IMR-90 (cell line): ENCODE measurements at places on chromosomes 16 and 17.
A peak's percentile ranks its signal among the peaks of the same experiment; 100 is the strongest.

DNA sequence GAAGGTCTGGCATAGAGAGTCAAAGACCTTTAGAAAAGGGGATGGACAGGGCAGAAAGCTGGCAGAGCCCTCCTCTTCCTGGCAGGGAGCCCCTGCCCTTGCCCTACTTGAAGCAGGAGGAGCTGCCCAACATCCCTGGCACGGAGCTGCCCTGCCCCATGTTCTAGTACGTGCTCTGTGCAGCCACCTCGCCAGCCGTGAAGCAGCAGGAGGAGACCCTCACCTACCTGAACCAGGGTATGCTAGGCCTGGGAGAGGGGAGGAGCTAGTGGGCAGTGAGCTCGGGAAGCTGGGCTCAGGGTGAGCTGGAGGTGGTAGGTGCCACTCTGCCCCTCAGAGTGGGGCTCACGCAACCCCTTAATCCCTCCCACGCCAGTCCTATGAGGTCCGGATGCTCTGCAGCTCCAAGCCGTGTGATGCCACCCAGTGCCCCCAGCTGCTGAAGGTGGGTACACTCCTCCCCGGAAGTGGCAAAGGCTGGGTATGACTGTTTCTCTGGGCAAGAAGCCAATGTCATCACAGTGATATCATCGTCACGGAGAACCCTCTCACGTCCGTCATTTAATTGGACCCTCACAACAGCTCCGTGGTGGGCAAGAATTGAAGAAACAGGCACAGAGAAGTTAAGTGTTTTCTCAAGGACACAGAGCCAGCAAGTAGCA lies 12.7 kb upstream of the STAC2 start:
- no peak for DNase-seq

DNA sequence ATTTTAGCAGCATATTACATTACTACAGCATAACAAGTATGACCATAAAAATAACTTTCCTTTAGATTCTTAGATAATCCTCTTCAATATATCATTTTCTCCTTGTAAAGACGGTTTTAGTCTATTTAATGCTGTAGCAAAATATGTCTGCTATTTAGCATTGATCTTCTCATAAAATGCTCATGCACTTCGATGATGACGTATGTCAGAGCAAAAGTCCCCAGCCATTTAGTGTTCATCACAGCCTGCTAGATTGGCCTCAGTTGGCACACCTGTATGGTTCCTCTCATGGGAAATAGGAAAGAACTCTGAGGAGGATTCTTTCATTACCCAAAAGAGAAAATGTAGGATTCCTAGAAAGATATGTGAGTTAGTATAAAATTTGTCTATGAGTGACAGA lies 232.2 kb downstream of the MAP2K6 start:
- DNase-seq: no peak

DNA sequence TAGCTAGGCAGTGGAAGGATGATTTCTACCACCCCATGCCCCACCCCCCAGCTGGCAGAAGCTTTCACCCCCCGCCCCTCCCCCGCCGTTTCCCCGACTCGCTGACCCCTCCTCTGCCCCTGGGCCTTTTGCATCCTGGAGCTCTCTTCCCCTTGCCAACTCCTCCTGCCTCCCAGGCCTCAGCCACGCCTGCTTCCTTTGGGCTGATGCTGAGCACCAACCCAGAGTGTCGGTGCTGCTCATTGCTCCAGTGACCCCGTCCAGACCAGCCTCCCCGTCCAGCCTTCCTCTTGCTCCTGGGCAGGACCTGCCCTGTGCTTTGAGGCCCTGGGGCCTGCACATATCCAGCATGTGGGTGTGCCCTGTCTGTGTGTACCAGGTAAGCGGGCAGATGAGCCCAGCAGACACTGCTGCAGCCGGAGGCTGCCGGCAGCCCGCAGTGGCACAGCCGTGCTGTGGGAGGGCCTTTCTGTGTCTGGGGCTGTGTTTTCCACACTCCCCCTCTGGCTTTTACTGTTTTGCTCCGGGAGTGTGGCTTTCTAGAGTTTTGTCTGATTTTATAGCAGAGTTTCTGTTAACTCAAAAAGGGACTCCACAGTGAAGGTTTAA lies 72.9 kb downstream of the JPH3 start:
- no peak for DNase-seq

GRCh38 chr16:50266337-50267091 lies at the start of gene ADCY7:
Gene ADCY7, plus strand, starts transcription at chr16:50266551. Its CDS starts 21,629 bp downstream, at chr16:50288180.
- DNase-seq: peak; percentile 78

DNA sequence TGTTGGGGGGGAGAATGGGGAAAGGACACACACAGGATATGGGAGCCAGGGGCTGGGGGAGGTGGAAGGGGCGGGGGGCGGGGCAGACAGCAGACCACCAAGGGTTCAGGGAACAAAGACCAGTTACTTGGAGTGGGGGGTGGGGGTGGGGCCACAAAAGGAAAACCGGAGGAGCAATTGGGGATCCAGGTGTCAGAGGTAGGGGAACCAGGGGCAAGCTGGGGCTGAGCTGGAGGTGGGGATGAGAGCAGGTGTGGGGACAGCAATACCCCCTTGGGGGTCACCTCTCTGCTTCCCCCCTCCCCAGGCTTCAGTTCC lies 1.4 kb upstream of the ORAI3 start:
- DNase-seq: no peak

DNA sequence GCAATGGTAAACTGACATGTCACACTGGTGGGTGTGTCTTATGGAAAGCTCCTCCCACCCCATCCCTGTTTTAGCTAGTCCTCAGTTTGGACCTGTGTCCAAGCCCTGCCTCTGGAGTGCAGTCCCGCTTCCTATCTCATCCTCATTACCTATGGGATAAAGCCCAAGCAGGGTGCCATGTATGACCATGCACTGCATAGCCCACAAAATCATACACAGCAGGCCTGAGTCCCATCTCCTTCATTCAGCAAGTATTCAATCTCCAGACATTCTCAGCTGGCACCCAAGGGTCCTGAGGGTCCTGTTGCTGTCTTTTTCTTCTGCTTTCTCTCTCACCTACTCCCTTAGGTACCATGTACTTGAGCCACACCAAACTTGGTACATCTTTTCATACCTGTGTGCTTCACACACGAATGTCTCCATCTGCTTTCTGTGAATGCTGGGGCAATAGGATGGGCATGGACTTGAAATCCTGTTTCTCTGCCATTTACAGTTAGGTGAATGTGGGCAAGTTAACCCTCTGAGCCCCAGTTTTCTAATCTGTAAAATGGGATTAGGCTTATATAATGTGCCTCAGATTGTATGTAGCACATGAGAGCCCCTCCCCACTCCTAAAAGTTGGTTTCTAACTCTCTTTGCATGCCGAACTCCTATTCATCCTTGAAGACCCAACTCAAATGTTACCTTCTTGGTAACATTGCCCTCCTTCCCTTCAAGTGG lies 28.5 kb downstream of the TNS4 start:
- DNase-seq: peak; percentile 49

DNA sequence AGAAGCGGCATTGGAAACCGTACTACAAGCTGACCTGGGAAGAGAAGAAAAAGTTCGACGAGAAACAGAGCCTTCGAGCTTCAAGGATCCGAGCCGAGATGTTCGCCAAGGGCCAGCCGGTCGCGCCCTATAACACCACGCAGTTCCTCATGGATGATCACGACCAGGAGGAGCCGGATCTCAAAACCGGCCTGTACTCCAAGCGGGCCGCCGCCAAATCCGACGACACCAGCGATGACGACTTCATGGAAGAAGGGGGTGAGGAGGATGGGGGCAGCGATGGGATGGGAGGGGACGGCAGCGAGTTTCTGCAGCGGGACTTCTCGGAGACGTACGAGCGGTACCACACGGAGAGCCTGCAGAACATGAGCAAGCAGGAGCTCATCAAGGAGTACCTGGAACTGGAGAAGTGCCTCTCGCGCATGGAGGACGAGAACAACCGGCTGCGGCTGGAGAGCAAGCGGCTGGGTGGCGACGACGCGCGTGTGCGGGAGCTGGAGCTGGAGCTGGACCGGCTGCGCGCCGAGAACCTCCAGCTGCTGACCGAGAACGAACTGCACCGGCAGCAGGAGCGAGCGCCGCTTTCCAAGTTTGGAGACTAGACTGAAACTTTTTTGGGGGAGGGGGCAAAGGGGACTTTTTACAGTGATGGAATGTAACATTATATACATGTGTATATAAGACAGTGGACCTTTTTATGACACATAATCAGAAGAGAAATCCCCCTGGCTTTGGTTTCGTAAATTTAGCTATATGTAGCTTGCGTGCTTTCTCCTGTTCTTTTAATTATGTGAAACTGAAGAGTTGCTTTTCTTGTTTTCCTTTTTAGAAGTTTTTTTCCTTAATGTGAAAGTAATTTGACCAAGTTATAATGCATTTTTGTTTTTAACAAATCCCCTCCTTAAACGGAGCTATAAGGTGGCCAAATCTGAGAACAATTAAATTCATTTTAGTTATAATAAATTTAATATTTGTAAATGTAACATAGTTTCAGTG lies 1.7 kb downstream of the HEXIM1 start:
- peak; percentile 51 for DNase-seq

GRCh38 chr17:74601944-74602572 lies 10.0 kb upstream of the CD300LD start:
- peak; percentile 15 for DNase-seq

DNA sequence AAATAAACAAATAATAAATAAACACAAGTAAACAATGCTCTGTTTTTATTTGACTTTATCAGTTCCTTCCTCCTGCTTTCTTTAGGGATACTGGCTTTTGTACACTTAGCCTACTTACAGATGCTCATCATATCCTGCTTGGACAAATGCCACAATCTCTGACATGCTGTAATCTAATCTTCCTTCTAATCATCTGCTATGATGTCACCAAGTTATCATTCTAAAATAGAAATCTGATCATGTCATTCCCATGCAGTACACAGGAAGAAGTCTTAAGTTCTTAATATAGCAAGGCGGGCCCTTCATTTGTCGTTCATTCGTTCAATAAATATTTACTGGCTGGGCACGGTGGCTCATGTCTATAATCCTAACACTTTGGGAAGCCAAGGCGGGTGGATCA lies 9.1 kb upstream of the UBB start:
- peak; percentile 98 for DNase-seq

- DNase-seq: no peak
Observed at GRCh38 chr17:39400547-39401411, 647 bp downstream of the FBXL20 start.
